RPMI7951 (cell line): ENCODE measurements at places on chromosomes 2 and 18. TPM values are rescaled to one million over a fixed set of nuclear protein-coding genes. Genes with fewer than 3 reads are reported as not detected.
A peak's percentile ranks its signal among the peaks of the same experiment; 100 is the strongest.

GRCh38 chr2:216235896-216236295, 126.7 kb downstream of the XRCC5 start:
- no peak for DNase-seq

DNA sequence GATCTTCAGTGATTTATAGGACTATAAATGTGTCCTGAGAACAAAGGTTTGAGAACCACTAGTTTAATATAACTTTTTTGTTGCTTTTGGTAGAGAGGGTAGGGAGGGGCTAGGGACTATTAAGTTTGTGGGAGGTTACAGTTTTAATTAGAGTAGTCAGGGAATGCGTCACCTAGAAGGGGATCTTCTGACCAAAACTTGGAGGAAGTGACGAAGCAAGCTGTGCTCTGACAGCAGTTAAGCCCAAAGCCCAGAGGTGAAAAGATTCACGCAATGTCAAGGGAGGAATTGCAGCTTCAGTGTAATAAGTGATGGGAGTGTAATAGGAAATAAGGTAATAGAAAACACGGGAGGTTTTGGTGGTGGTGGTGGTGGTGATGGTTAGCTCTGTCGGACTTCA, 8.1 kb downstream of the TDRD15 start:
- DNase-seq = no peak

GRCh38 chr2:241616168-241617125, 20.5 kb downstream of the THAP4 start:
- DNase-seq = no peak

DNA sequence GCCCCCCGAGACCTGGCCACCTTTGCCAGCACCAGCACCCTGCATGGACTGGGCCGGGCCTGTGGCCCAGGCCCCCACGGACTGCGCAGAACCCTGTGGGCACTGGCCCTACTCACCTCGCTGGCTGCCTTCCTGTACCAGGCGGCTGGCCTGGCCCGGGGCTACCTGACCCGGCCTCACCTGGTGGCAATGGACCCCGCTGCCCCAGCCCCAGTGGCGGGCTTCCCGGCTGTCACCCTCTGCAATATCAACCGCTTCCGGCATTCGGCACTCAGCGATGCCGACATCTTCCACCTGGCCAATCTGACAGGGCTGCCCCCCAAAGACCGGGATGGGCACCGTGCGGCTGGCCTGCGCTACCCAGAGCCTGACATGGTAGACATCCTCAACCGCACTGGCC, 554 bp downstream of the ASIC4 start:
- no peak for DNase-seq

DNA sequence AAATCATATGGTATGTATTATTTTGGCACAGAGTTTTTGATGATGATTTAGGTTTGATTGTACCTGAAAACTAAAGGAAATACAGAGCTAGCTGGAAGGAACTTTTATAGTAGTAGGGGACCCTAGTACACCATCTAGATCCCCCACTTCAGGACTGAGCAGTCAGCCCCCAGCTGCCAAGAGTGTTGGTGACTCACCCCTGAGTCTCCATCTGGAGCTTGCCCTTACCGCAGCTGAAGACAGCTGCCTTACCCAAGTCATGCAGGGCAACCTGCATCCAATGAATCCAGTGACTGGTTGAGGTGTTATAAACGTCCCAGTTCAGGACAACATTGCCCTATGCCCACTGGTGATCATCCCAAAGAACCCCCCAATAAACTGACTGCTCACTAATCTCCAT, 15.3 kb downstream of the PMS1 start:
- peak; percentile 79 for DNase-seq

- no peak for DNase-seq
Measured at GRCh38 chr2:61379521-61379920, 91.4 kb downstream of the USP34 start.

DNA sequence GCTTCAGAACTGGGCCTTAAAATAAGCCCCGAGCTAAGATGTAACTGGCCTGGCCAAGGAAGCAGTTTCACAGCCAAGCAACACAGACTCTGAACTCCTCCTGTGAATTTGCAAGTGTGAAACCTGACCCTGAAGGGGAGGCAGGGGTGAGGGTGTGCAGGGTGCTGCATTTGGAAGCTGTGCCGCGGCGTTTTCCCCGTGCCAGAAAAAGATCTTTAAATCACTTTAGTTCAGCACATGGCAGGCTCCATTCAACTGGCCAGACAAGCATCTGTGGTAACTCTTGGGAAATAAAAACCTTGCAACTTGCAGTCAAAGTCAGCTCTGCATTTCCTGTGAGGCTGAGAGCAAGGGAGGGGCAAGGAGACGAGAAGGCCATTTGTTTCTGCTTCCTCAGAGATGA, 209.3 kb upstream of the SOX11 start:
- DNase-seq = no peak

- no peak for DNase-seq
Measured at GRCh38 chr2:11631462-11631861, 38.5 kb downstream of the NTSR2 start.

GRCh38 chr2:102317715-102318114, 6.4 kb downstream of the IL1RL1 start:
- no peak for DNase-seq

- DNase-seq = no peak
Measured at GRCh38 chr2:94861308-94862152, 9.7 kb upstream of the TEKT4 start.

Gene TMEM200C
- not detected in 2 replicates for total RNA-seq

Gene C2orf78
- not detected in 2 replicates for total RNA-seq

Gene ATP5MC3
- total RNA-seq = 320 and 403 TPM in 2 replicates

Gene CLK1
- total RNA-seq = 78.1 and 106 TPM in 2 replicates
